ENCODE measurements at places on chromosomes 3 and 15.

GRCh38 chr15:73922186-73923151 lies 3.8 kb upstream of the LOXL1 start:
- no peak for DNase-seq
- H3K36me3 ChIP-seq = peaks cover 15% of the 10 kb centered on the region
- no peaks in the 10 kb centered on the region for H3K27me3 ChIP-seq
- H3K4me1 ChIP-seq = peaks cover 73% of the 10 kb centered on the region
- H3K27ac ChIP-seq = no peak overlapping the region

DNA sequence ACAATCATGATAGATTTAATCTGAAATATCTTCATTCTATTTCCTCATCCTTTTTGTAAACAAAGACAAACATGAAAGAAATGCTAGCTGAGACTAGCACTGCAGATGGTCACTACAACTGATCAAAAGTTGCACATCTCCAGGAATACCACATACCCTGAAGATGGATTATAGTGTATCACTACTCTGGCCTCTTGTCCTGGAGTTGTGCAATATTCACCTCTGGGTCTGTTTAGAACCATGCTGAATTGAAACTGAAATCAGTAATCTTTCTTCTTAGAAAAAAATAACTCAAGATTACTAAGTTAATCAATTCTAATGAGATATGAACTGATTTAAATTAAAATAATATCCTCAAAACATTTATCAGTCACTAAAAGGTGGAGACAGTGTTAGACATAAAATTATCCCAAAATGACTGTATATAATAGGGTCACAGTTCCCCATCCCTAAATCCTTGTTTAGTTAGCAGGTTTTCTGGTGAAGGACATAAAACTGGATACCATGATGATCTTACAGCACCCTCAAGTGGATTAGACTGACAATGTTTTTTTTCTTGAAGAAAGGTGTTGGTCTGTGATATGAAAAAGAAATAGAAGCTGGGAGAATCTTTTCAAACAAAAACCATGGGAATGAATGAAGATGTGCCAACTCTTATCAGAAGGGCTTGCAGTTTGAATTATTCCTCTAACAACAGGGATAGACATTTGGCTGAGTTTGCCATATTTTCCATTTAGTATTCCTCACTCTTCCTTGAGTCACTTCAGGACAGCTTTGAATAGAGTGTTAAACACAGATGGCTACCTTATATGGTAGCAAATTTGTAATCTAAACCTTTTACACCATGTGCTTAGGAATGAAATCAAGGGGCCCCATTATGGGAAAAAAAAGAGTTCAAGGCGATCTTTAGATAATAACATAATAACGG lies 7.1 kb upstream of the TTC14 start:
- no peak overlapping the region for H3K4me3 ChIP-seq
- no peak overlapping the region for H3K27ac ChIP-seq

- peaks cover 3% of the 10 kb centered on the region for H3K27me3 ChIP-seq
- no peak overlapping the region for H3K27ac ChIP-seq
- no peaks in the 10 kb centered on the region for H3K4me1 ChIP-seq
- DNase-seq = no peak
- H3K36me3 ChIP-seq = no peaks in the 10 kb centered on the region
These were observed 11.2 kb upstream of the NTRK3 start for GRCh38 chr15:88267720-88268119.

DNA sequence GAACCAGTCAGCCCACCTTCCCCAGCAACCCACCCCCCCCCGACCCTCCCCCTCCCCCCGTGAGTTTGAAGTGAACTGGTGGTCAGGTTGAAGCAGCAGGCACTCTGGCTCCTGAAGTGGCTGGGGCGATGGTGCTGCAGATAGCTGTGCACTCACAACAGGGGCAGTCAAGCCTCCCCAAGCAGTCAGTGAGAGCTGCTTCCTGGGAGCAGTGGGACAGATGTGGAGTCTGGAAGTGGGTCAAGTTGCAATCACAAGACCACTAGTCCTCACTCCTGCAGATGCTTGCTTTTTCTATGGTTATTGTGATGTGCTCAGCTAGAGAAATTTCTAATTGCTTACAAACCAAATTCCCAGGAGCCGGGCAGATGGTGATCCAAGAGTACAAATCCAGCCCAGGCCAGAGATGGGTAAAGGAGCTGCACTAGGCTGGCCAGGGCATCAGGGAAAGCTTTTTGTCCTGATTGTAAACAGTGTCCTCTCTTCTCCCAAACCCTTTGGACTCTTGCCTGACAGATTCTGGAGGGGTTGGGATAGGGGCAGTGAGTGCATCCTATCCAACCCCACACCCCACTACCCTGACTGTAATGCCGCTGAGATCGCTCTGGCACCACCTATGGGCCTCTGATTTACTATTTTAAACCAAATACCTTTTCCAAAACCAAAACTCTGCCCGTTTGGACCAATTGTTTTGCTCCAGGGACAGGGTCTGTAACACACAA lies 9.8 kb upstream of the CLPX start:
- no peaks in the 10 kb centered on the region for H3K36me3 ChIP-seq
- no peak overlapping the region for H3K27ac ChIP-seq
- no peaks in the 10 kb centered on the region for H3K27me3 ChIP-seq
- no peak for DNase-seq
- no peaks in the 10 kb centered on the region for H3K4me1 ChIP-seq

DNA sequence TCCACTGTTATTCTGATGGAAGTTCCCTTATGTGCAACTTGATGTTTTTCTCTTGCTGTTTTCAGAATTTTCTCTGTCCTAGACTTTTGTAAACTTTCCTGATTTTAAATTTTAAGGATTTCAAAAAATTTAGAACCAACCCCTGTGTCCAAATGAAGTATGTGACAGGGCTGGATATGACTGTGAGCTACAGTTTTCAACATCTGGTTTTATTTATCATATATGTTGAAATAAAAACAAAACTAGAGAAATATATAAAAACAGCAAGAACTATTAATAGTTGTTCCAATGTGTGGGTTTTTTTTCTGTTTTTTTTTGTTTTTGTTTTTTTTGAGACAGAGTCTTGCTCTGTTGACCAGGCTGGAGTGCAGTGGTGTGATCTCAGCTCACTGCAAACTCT lies 47.4 kb upstream of the PSMD6 start:
- H3K4me1 ChIP-seq = no peaks in the 10 kb centered on the region
- H3K27ac ChIP-seq = no peak overlapping the region
- H3K4me3 ChIP-seq = no peak overlapping the region
- no peaks in the 10 kb centered on the region for H3K27me3 ChIP-seq

- no peak overlapping the region for H3K4me3 ChIP-seq
- no peaks in the 10 kb centered on the region for H3K27me3 ChIP-seq
- H3K27ac ChIP-seq = no peak overlapping the region
- peaks cover 2% of the 10 kb centered on the region for H3K36me3 ChIP-seq
These were observed 8.4 kb downstream of the NR1D2 start for GRCh38 chr3:23953523-23953922.

DNA sequence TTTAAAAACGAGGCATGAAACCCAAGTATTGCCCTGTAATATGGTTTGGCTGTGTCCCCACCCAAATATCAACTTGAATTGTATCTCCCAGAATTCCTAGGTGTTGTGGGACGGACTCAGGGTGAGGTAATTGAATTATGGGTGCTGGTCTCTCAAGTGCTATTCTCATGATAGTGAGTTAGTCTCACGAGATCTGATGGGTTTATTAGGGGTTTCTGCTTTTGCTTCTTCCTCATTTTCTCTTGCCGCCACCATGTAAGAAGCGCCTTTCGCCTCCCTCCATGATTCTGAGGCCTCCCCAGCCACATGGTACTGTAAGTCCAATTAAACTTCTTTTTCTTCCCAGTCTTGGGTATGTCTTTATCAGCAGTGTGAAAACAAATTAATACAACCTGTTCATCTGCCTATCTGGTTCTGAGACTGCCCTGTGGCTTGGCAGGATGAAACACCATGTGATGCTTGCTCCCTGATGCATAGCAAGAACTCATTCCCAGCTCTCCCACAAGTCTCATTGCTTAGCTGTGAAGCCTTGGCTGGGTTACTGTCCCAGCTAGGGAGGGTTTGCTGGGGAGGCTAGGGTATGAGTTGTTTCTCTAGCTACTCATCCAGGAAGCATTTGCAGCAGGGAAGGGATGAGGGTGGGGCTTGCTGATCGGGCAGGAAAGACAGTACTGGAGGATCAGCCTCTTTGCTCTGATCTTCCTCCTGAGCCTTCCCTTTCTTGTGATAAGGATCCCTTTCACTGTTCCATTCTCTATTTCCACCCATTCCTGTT lies 3.7 kb upstream of the SQOR start:
- H3K36me3 ChIP-seq = no peaks in the 10 kb centered on the region
- peaks cover 15% of the 10 kb centered on the region for H3K4me1 ChIP-seq
- no peaks in the 10 kb centered on the region for H3K27me3 ChIP-seq
- H3K27ac ChIP-seq = no peak overlapping the region

- no peak overlapping the region for H3K4me3 ChIP-seq
- H3K27me3 ChIP-seq = no peaks in the 10 kb centered on the region
- H3K36me3 ChIP-seq = no peaks in the 10 kb centered on the region
- DNase-seq = no peak
- H3K4me1 ChIP-seq = no peaks in the 10 kb centered on the region
These were observed 108.3 kb downstream of the SV2B start for GRCh38 chr15:91208371-91208770.
